Brain pericyte (primary cell): ENCODE measurements at places on chromosomes 7 and 10.

GRCh38 chr7:130216750-130217149 is 9.1 kb downstream of the SSMEM1 start:
- DNase-seq: no peak

GRCh38 chr10:75407713-75408508 is 6.3 kb upstream of the ZNF503 start:
- no peak for DNase-seq

GRCh38 chr7:70829221-70830059 is 302.5 kb upstream of the GALNT17 start:
- DNase-seq: no peak

DNA sequence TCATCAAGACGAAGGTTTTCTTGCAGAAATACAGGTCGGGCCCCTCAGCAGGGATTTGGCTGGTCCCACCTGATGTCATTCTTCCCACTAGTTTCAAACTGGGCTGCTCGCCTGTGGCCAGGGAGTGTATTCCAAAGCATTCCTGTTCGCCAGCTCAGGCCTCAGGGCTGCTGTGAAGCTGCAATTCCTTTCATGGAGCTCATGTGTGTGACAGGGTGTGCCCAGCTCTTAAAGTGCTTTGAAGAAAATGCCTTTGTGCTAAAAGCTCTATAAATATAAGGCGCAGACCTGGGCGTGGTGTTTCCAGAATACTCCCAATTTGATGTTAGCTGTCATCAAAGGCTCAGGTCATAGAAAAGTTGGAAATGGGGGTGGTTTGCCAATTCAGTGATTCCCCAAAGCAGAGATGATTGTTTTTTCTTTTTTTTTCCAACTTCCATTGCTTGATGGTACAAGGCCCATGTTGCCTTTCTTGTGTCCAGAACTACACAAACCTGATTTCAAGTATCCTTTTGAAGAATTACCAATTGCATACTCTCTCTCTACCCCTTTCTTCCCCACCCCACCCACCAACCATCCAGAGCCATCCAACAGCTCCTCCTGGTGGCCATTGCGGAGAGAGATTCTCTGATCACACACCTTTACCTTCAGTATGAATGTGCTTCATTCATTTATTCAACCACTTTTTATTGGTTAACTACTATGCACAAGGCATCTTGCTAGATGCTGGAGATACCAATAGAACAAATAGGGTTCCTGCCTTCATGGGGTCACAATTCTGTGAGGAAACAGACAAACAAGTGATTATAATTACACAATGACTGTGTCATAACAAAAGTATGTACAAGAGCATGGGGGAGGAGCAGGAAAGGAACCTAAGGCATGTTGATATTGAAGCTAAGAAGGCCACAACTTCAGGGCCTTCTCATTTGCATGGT is 297.3 kb upstream of the LYZL1 start:
- DNase-seq: no peak

GRCh38 chr10:7545261-7545660 is 121.5 kb downstream of the ITIH5 start:
- no peak for DNase-seq

DNA sequence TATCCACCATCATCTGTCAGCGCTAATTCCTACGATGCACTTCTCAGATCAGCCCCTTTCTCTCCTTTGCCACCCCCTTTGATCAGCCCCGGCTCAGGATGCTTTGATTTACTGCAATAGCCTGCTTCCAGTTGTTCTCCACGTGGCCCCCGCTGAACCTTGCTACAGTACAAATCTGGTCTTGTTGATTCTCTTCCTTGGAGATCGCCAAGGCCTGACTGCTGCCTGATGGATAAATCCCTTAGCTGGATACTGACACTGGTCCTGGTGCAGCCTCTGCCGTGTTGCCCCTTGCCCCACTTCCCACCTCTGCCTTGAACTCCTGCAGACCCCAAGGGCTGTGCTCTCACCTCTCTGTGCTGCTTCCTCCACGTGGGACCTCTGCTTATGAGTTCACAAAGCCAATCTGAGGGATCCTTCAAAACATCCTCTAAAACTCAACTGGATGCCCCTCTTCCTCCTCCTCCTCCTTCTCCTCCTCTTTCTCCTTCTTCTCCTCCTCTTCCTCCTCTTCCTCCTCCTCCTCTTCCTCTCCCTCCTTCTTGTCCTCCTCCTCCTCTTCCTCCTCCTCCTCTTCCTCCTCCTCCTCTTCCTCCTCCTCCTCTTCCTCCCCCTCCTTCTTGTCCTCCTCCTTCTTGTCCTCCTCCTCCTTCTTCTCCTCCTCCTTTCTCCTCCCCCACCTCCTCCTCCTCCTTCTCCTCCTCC is 15.3 kb downstream of the PLXNA4 start:
- no peak for DNase-seq

DNA sequence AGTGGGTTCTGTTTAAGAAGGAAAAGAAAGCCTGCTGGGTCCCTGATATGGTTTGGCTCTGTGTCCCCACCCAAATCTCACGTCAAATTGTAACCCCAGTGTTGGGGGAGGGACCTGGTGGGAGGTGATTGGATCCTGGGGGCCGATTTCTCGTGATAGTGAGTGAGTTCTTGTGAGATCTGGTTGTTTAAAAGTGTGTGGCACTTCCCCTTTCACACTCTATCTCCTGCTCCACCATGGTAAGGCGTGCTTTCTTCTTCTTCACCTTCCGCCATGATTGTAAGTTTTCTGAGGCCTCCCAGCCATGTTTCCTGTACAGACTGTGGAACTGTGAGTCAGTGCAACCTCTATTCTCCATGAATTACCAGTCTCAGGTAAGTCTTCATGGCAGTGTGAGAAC is 42.6 kb downstream of the INPP5A start:
- no peak for DNase-seq

DNA sequence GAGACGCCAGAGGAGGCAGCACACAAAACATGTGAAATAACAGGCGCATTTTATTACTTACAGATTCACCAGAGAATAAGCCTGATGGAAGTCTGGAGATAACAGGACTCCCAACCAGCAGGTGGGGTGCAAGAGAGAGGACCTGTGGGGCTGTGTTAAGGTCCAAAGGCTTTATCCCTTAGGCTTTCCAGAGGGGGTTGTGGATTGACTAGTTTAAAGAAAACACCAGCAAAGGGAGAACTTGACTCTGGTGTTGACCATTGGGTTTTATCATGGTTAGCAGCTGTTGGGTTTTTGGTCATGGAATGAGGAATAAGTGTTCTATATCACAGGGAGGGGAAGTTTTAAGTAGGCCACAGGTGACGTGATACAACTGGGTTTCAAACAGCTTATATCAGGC is 1.6 kb upstream of the CRPPA start:
- DNase-seq: no peak

DNA sequence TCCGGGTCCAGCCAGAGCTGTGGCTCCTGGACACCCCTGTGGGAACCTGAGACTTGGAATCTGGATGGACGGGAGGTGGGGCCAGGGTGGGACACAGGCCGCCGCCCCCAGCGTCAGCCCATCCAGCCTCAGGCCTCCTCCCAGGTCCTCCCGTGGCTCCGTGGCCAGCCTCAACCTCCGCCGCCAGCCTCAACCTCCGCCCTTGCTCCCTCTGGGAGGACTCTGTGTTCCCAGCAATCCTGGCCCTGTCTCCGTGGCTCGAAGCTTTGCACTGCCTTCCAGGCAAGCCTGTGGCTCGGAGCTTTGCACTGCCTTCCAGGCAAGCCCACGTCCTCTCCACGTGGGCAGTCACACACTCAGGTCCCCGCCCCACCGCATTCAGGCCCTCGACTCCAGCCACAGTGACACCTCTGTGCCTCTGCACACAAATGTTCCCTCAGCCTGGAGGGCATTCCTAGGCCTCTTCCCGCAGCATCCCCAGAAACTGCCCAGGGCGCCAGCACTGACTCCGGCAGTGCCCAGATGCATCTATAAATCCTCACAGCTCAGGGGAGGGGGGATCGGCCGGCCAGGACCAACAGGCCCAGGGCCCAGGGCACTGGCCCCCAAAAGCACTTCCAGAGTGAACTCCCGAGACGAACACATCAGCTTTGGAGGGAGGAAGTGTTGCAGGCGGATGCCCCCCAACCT is 44.7 kb upstream of the PDGFA start:
- DNase-seq: no peak

GRCh38 chr7:113804475-113805095 is 114.2 kb downstream of the PPP1R3A start:
- DNase-seq: no peak

DNA sequence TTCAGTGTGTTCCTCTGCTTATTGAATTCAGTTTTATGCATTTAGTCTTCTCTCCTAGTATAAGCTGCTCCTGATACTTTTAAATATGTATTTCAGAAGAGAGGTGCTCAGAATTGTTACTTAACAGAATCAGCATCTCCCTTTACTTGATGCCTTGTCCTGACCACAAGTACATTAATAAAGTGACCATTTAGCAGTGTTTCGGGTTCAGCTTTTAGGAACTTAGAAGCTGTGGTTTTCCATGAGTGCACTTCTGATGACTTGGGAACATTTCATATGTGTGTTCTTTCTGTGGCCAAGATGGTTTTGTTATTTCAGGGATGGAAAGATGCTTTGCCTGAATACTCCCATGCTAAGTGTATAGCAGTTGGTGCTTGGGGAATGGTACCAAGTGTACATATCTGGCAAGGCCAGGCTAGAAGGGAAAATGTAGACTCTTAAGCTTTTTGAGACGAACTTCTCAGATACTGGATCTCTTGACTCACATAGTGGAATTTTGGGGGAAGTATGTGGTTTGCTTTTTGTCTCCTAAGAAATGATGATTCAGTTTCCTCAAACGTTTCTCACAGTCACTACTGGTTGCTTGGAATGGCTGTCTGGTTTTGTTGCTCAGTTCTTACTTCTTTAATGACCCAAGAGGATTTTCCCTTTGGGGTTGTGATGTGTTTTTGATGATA is 17.2 kb downstream of the SGPL1 start:
- DNase-seq: peak; percentile 25

- no peak for DNase-seq
These were observed 198.6 kb downstream of the TRIL start for GRCh38 chr7:28759475-28759971.

- no peak for DNase-seq
These were observed 50.7 kb upstream of the SVIL start for GRCh38 chr10:29685506-29685905.

- DNase-seq: no peak
These were observed 4.0 kb downstream of the PDAP1 start for GRCh38 chr7:99404235-99404976.

DNA sequence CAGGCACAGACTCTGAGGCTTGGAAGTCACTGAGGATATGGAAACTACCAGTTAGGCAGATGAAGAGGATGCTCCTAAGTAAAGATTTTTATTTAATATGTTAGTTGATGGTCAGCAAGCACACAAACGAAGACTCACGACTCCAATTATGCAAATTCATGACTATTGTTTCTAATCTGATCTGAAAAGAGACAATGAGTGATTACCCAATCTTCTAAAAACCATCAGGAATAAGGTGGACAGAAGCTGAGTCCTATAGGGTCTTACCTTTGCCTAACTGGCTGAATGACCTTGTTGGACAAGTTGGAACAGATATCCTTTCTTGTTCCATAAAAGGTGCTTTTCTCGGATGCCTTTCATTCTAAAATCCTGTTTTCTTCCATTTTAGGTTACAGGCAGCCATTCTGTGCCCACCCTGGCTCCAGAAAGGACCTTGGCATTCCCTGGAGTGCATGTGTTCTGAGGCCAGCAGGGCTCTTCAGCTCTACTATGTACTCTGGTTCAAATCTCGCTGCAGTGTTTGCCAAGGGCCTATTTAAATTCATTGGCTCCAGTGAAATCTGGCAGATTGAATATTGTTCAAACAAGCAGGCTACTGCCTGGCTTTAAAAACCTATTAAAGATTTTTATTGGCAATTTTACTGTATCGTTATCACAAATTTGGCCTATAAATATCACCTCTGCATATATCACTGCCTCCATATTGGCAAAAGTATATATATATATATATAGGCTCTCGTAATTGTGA is 77.5 kb downstream of the SLC25A13 start:
- DNase-seq: no peak

DNA sequence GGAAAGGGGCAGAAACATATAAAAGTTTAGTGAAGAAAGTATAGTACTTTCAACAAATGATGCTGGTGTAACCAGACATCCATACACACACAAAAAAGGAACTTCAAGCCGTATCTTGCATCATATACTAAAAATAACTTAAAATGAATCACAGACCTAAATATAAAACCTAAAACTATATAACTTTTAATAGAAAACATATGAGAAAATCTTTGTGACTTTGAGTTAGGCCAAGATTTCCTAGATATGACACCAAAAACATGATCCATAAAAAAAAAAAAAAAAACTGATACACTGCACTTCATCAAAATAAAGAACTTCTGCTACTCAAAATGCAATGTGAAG is 40.9 kb downstream of the NUDCD3 start:
- no peak for DNase-seq

DNA sequence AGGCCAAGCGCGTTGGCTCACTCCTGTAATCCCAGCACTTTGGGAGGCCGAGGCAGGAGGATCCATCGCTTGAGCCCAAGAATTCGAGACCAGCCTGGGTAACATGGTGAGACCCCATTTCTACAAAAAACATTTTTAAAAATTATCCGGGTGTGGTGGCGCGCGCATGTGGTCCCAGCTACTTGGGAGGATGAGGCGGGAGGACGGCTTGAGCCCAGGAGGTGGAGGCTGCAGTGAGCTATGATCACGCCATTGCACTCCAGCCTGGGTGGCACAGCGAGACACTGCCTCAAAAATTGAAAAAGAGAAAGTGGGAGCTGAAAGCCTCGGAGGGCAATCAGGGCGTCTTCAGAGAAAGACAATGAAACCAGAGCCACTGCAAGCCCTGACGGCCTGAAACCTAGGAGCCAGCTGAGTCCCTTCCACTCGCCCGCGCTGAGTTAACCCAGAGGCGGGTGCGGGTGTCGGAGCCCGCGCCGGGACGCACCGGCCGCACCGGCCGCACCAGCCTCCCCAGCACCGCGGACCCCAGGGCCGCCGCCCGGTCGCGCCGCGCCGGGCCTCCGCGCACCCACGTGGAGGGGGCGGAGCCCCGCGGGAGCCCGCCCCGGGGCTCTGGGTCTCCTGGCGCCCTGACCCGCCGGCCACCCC is 22.4 kb downstream of the ZFAND2A start:
- DNase-seq: no peak

GRCh38 chr10:102945962-102946361 is 27.9 kb downstream of the CNNM2 start:
- DNase-seq: no peak

GRCh38 chr7:85322252-85322651 is 135.4 kb upstream of the SEMA3D start:
- DNase-seq: no peak

DNA sequence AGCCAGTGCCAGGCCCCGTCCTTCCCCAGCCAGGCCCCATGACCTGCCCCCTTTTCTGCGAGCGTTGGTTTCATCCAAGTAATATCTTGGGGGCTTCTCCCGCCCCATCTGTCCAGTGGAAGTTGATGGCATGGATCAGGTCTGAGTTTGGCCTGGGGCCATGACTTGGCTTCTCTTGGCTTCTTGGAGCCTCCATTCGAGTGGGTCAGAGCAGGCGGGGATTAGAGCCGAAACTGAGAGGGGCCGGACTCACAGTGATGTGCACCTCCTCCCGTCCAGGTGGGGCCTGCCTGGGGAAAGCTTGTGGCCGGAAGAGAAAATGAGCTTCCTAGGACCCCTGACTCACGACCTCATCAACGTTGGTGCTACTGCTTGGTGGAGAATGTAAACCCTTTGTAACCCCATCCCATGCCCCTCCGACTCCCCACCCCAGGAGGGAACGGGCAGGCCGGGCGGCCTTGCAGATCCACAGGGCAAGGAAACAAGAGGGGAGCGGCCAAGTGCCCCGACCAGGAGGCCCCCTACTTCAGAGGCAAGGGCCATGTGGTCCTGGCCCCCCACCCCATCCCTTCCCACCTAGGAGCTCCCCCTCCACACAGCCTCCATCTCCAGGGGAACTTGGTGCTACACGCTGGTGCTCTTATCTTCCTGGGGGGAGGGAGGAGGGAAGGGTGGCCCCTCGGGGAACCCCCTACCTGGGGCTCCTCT is 15.1 kb upstream of the LIMK1 start:
- DNase-seq: no peak
